ENCODE measurements at places on chromosomes 5 and 9.

- DNase-seq, result no peak
Observed at GRCh38 chr5:66326276-66326675, 182.2 kb downstream of the SREK1 start.

DNA sequence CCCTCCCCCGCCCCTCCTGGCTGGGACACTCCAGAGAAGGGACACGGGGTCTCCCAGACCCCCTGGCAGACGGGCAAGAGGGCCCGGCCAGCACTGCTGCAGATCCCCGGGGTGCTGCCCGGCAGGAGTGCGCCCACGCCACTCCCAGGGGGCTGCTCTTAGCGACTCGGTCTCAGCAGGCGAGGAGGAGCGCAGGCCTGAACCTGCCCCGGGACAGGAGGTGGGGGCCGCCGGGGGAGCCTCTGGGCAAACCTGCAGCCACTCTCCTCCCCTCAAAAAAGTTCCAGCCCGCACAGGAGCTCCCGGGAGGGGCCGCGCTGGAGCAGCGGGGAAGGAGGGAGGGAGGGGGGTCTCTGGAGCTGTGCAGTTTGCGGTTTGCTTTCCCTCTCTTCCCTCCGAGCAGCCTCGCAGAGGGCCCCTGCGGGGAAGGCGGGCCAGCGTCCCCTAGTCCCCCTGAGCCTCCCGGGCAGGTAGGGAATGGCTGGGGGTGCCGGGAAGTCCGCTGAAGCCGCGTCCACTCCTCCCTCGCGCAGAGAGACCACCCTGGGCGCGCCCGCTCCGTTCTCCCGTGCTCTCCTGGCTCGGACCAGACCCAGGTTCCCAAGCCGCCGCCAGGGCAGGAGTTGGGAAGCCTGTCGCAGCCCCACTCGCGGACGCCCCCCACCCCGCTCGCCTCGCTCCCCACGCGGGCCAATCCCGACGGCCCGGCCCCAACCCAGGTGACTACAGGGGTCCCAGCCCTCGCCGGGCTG, 44.2 kb downstream of the NACC2 start:
- no peak for DNase-seq

- DNase-seq, result peak; percentile 56
Observed at GRCh38 chr9:112820881-112821280, 69.8 kb downstream of the SLC46A2 start.

DNA sequence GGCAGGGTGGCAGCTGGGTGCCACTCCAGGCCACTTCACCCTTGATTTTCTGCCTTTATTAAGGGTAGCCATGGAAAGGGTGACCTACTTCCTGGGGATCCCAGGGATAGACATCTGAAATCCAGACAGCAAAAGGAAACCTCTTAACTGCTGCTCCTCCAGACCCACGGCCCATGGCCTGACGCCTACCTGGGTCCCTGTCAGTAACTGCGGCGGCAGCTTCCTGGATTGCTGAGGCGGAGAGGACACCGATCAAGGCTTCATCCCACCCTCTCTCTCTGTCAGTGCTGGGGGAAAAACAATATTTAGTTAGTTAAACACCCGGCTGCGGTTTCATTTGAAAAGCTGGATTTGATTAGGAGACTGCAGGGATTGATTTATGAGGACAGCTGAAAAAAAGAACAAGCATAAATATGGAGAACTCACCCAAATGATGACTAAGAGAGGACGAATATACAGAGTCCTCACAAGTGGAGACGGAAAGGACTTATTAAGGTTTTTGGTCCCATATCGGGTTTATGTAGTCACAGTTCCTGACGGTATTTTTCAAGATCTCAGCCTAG, 158.7 kb upstream of the KLF4 start:
- DNase-seq, result no peak

DNA sequence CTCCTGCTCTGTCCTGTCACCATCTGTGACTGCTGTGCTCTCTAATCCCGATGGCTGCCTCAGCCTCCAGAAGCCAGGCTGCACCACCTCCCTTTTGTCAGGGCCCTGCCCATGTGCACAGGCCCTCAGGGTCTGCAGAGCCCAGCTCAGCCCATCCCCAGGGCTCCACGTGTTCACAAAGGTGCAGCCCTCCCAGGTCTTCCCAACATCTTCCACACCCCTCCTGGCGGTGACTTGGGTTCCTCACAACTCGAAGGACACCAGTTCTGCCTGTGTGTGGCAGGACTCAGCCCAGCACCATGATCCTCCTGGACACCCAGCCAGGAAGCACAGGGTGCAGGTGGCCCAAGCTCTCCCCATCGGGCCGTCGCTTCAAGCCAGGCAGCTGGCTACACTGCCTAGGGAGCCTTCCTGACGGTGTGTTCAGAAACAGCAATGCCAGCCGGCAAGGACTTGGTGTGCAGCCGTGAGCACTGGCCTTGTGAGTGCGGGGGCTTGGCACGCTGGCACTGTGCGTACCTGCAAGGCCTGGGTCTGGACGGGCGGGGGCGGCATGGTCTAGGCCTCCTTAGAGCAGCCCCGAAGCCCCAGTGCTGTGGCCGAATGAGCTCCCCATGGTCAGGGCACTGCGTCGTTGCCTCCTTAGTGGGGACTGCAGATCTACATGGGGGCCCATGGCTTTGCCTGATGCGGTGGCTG, 96.1 kb downstream of the MRPL36 start:
- DNase-seq, result no peak

GRCh38 chr5:10832987-10833386, 72.0 kb upstream of the DAP start:
- DNase-seq, result no peak

DNA sequence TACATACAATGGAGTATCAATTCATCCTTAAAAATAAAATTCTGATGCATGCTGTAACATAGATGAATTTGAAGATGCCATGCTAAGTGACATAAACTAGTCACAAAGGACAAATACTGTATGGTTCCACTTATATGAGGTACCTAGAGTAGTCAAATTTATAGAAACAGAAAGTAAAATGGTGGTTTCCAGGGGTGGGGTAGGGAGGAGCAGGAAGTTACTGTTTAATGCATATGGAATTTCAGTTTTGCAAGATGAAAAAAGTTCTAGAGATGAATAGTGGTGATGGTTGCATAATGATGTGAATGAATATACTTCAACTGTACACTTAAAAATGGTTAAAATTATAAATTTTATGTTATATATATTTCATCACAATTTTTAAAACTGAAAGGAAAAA, 57.3 kb upstream of the FNIP1 start:
- DNase-seq, result no peak

DNA sequence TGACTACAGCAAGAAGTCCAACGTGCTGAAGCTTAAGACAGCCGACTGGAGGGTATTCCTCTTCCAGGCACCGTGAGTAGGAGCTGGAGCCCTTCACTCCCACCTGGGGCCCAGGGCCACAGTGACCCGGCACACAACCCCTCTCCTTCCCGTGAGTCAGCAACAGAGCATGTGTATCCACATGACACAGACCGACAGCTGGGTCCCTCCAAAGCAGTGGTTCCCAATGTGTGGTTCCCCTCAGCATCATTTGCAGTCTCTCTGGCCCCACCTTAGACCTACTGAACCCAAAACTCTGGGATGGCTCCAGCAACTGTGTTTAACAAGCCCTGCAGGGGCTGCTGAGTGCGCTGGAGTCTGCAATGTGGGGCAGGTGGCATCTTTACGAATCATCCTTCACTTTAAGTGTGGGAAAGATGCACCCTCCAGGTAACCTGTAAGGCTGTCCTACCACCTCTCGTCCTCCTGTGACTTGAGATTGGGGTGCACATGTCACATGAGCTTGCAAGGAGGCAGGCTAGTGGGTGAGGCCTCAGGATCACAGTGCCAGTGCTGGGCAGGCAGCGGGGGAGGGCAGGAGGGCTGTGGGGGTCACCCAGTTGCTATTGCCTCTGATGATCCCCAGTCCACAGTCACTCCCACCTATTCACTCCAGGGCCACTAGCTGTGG, 42.2 kb downstream of the PSD2 start:
- DNase-seq, result no peak
